Lung microvascular endothelial cell (primary cell): ENCODE measurements at places on chromosomes 6 and 20. TPM values are rescaled to one million over a fixed set of nuclear protein-coding genes. Genes with fewer than 3 reads are reported as not detected.

MAS1 gene
- total RNA-seq, result not detected in 2 replicates

OXT gene
- not detected in 2 replicates for total RNA-seq

FITM2 gene
- total RNA-seq, result 4.1 and 7.3 TPM in 2 replicates

TSPO2 gene
- not detected in 2 replicates for total RNA-seq

DZANK1 gene
- total RNA-seq, result 0.40 and 0.44 TPM in 2 replicates

SLC25A27 gene
- total RNA-seq, result 0.22 and 1.4 TPM in 2 replicates

TFAP2D gene
- total RNA-seq, result not detected in 2 replicates
